ENCODE measurements at places on chromosomes 3 and 15. TPM values are rescaled to one million over a fixed set of nuclear protein-coding genes. Genes with fewer than 3 reads are reported as not detected.

The ERICH6 gene
- total RNA-seq: under 0.01 TPM

The ZBBX gene
- 0.21 TPM for total RNA-seq

The IMPDH2 gene
- 466 TPM for total RNA-seq

The PTPN9 gene
- 17.3 TPM for total RNA-seq

The GADL1 gene
- total RNA-seq: not detected

The PAQR5 gene
- total RNA-seq: 14.5 TPM

The MUC20 gene
- total RNA-seq: 1.7 TPM

The ZBED2 gene
- total RNA-seq: 8.3 TPM

The ZSCAN29 gene
- 33.3 TPM for total RNA-seq

The IL17RC gene
- 23.6 TPM for total RNA-seq

The ISLR2 gene
- not detected for total RNA-seq

The RBM6 gene
- total RNA-seq: 34.2 TPM

The CERS3 gene
- total RNA-seq: 12.8 TPM

The WDR5B gene
- 3.2 TPM for total RNA-seq

The C3orf33 gene
- total RNA-seq: 4.5 TPM

The SSUH2 gene
- 0.24 TPM for total RNA-seq

The PLA2G4D gene
- total RNA-seq: under 0.01 TPM

The LMAN1L gene
- not detected for total RNA-seq

The ESYT3 gene
- total RNA-seq: 0.43 TPM

The LRRC34 gene
- total RNA-seq: 0.64 TPM

Measured in tracheal epithelial cell (primary cell).